Left lung (tissue), 14 donors: ENCODE measurements at places on chromosomes 2 and 18.

DNA sequence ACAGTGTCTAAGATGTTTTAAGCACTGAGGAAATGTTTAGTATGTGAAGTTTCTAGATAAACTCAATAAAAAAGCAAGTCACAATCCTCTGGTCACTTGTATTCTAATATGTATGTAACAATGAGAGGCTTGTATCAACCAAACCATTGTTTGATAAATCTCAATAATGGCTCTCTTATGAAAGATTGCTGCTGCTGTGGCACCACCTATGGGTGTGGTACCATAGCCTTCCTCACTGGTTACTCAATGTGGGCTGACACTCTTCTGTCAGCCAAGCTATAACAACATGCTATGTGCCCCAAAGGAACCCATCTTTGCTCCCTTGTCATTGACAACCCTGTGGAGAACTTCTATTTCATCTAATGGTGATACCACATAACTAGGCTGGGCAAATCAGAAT, 12.6 kb upstream of the RAB1A start:
- no peak for DNase-seq
- H3K36me3 ChIP-seq, result no peaks in the 10 kb centered on the region
- H3K4me1 ChIP-seq, result no peaks in the 10 kb centered on the region
- H3K27me3 ChIP-seq, result no peaks in the 10 kb centered on the region
- no peak overlapping the region for H3K4me3 ChIP-seq

DNA sequence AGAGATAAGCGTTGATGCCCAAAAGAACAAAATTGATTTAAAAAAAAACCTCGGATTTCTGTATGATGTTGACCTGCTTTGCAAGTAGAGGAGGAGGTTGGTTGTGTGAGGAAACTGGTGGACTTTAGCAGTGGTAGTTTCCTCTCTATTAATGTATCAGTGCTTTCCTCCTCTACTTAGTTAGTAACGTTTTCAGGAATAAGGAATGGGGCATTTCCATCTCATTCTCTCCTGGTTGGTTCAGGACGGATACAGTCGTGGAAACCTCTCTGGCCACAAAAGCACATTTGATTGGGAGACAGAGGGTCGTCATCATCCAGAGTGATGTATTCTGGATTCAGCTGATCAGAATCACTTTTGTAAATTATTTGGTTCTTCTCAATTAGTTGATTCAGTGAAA, 1.5 kb downstream of the FHOD3 start:
- H3K27ac ChIP-seq, result no peak overlapping the region
- H3K4me3 ChIP-seq, result no peak overlapping the region
- peaks cover 23% of the 10 kb centered on the region for H3K4me1 ChIP-seq
- H3K36me3 ChIP-seq, result no peaks in the 10 kb centered on the region

- no peak for DNase-seq
- no peaks in the 10 kb centered on the region for H3K27me3 ChIP-seq
- H3K36me3 ChIP-seq, result no peaks in the 10 kb centered on the region
- no peak overlapping the region for H3K4me3 ChIP-seq
These were observed 46.7 kb upstream of the ZNF804A start for GRCh38 chr2:184551626-184552025.

GRCh38 chr2:209380293-209380692, 43.6 kb upstream of the MAP2 start:
- H3K4me3 ChIP-seq, result no peak overlapping the region
- no peaks in the 10 kb centered on the region for H3K36me3 ChIP-seq
- H3K4me1 ChIP-seq, result no peaks in the 10 kb centered on the region

GRCh38 chr2:174169372-174169771, 79.0 kb downstream of the OLA1 start:
- DNase-seq, result no peak
- H3K4me3 ChIP-seq, result no peak overlapping the region
- H3K4me1 ChIP-seq, result no peaks in the 10 kb centered on the region
- no peaks in the 10 kb centered on the region for H3K27me3 ChIP-seq

GRCh38 chr2:104250635-104251034, 603.3 kb upstream of the POU3F3 start:
- H3K4me3 ChIP-seq, result no peak overlapping the region
- H3K27me3 ChIP-seq, result no peaks in the 10 kb centered on the region
- no peaks in the 10 kb centered on the region for H3K4me1 ChIP-seq
- no peaks in the 10 kb centered on the region for H3K36me3 ChIP-seq
- no peak overlapping the region for H3K27ac ChIP-seq
- no peak for DNase-seq

DNA sequence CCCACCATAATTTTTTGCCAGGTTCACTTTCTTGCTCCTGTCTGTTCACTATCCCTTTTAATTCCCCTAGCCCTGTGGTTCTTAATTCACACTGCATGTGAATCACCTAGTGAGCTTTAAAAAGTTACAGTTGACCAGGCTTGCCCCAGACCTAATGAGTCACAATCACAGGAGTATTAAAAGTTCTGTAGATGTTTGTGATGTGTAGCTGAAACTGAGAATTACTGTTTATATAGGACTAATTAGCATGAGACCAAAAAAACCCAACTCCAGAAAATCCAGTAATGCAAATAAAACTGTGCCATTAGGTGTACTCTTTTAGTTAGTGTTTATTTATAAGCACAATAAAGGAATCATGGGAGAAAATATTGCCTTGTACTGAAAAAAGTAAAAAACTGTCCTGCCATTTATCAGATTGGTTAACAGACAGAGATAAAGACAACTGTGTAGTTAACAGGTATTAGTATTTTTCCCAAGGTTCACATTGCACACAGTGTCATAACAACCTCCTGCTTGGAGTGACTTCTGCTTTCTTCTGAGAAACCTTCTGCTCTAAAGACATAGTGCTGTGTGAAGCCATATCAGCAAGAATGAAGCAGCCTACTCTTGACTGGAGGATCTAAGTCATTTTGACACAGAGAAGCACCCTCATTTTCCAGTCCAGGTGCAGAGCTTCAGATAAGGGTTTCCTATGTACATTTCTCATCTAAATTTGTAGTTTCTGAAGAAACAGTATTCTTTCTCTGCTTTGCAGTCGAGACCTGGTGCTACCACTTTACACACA, 39.0 kb downstream of the VAPA start:
- DNase-seq, result no peak
- peaks cover 32% of the 10 kb centered on the region for H3K4me1 ChIP-seq
- no peaks in the 10 kb centered on the region for H3K27me3 ChIP-seq
